ENCODE measurements at places on chromosomes 1 and 21.

- no peak for DNase-seq
Measured at GRCh38 chr1:212359794-212360479, 54.7 kb downstream of the PACC1 start.

- DNase-seq = no peak
Measured at GRCh38 chr1:46747683-46748288, 28.9 kb upstream of the EFCAB14 start.

DNA sequence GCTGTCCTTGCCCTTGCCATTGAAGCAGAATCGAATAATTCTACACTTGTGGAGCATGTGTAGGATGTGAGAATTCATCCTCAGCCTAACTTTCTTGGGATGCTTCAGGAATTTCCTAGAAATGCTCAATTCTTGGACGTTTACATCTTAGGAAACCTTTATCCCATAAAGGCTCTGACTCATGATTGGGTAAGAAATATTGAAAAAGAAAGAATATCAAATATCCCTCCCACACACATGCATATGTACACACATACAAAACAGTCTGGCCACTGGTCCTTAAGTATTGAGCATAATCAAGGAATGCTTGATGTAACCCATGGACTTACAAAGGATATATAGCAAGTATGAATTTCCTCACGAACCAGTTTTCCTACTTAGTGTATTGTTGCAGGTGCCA lies 83.9 kb upstream of the IPO9 start:
- DNase-seq = no peak

DNA sequence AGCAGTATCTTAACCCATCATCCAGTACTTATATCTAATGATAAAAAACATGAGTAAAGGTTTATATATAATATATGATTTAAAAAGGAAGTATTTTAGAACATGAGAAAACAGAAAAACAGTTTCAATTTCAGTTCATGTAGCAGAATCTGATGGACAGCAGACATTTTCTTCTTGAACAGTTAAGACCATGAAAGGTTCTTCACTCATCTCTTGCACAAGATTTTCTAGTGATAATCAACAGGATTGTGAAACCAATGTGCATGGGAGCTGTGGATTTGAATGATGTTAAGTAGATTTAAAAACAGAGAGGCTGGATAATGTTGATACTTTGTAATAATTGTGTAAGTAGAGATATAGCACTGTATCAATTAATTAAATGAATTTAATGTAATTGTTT lies 1297.6 kb downstream of the BRINP3 start:
- DNase-seq = no peak

DNA sequence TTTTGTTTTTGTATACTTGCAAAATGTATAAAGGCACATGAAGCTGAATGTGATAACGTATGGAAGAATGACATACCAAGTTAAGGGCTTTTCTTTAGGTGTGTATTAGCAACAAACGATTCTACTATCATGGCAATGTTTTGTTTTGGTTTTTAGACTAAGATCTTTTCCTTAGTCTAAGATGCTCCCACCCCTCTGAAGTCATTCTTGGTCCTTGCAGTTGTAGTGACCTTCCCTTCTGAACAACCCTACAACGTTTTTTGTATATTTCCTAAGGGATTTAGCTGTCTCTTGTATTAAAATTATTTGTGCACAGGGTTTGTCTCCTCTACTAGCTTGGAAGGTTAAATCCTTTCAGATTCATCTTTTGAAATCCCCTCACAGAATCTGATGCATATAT lies 61.0 kb downstream of the SPAG17 start:
- DNase-seq = no peak

- DNase-seq = no peak
Measured at GRCh38 chr1:94637121-94637520, 95.6 kb upstream of the F3 start.

GRCh38 chr1:203463469-203464062 lies 12.0 kb upstream of the PRELP start:
- no peak for DNase-seq

DNA sequence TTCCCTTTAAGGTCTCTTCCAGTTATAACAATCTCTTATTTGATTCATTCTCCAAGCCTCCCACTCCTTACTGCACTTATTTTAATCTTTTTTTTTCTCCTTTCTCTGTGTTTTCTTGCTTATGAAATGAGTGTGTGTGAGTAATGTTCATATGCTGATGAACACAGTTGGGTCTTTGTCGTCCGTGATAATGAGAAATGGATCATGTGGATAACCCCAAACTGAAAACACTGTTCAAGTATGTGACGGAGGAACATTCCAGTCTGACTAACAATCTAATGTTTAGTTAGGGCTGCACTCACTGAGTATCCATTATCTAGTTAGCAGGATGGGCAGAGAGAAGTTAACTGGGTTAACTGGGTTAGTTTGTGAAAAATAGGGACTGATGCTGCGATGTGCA lies 253.1 kb upstream of the DUSP10 start:
- no peak for DNase-seq
